ENCODE measurements at places on chromosomes 7 and 10.

DNA sequence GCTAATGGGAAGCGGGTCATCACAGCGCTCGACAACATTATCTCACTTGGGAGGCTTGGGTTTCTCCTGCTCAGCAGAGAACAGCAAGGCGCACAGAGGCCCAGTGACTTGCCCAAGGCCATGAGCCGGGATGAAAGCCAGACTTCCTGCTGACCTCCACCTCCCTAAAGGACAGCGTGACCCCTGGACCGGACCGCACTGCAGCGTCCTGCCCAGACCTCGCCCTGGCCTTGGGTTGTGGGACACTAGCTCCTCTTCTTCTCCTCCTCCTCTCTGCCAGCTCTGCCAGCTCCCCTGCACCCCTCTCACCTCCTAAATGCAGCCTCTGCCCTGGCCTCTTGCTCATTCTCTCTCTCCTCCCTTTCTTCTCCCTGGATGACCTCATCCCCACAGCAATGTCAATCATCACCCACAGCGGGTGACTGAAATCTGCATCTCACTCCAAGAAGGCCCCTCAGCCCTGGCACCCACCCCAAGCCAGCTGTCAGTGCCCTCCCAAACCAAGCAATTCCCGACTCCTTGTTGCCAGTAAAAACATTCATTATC, 19.4 kb downstream of the SPOCK2 start:
- DNase-seq = no peak

DNA sequence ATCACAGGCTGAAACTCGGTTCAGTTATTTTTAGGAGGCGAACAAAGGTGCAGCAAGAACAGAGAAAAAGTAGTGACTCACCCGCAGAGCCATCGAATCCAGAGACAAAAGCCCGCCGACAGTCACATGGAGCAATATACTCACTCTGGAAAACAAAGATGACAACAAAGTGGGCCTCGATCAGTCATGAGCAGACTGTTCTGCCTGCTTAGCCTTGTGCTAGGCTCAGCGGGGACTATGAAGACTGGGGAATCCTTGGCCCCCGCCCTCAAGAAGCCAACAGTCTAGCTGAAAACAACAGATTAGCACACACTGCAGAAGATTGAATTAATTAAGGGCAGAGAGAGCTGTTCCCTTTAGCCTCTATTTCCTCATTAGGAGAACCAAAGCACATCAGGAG, 30.4 kb downstream of the XPNPEP1 start:
- DNase-seq = no peak

- no peak for DNase-seq
Observed at GRCh38 chr7:108205311-108205710, 75.2 kb upstream of the LAMB4 start.

DNA sequence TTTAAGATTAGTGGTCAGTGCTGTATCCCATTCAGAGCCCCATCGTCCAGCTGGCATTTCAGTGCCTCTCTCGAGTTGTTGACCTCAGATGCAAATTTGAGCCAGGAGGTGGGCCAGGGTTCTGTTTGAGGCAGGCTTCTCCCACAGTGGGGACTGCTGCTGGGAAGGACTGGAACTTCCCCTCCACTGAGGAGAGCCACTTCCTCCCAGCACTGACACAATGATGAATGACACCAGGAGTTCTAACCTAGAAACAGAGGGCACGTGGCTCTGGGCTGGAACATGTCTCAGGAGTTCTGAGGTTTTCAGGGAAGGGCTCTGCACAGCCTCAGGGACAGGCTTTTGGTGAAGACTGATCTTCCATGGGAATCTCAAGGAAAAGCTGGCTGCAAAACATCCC, 18.3 kb upstream of the BTBD16 start:
- no peak for DNase-seq

GRCh38 chr7:7798510-7798909, 80.1 kb upstream of the RPA3 start:
- DNase-seq = no peak

DNA sequence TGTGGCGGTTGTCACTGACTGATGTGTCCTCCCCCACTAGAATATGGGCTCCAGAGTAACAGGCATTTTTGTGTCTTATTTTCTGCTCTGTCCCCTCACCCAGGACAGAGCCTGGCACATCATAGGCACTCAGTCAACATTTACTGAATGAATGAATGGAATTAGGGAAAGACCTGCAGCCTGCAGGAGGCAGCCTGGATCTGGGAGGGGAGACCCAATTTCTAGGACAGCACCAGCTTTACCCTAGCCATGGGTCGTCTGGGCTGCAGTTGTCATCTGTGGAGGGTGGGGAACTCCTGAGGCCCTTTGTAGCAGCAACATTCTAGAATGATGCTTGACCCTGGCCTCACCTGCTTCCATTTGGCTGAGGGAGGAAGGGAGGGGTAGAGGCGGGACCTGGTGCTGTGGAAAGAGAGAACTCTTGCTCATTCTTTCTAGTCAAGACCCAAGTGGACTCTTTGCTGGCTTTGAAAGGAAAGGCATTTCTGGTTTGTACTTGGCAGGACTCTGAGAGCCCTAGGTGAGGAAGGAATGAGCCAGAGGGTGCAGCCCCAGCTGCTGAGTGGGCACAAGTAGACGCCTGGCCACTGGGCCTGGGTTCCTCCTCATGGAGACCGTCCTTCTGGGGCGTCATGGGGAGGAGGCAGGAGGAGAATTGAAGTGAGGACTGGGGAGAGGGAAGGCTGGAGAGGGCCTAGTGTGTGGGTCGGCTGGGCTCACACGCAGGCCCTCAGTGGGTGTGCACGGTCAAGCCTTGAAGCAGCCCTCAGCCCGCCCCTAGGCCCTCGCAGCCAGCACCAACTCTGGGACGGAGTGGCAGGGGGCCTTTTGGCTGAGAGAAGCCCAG, 8.9 kb downstream of the FGF8 start:
- DNase-seq = no peak

DNA sequence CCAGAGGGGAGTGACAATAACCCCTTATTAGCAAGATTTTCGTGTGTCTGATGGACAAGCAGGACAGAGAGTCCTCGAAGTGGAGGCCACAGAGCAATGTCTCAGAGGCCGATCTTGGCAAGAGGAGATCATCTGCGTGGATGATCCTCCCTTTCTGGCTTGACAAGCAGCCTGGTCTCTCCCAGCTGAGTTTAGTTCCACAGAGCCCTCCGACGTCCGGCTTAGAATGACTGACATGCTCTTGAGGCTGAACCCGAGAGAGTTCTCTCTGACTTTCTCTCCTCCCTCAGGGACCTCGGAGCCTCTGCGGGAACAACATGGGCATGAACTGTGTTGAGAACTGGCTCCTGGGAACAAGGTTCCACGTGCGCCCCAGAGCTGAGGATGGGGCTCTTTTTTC, 180.7 kb upstream of the PFKP start:
- no peak for DNase-seq

DNA sequence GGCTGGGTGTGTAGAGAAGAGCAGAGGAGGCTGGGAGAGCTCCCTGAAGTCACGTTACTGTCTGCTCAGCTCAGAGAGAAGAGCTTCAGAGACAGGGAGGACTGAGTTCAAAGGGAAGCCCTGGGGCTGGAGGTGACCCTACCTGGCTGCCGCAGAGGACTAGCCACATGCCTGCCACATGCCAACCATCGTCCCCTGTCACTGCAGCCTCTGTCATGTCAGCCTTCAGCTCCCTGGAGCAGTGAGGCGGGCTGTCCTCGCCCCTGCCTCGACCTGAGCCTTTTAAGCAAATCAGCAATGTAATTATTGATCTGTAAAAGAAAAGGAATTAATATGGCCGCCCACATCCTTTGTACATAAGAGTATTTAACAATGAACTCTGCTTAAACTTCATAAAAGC, 89.3 kb upstream of the RET start:
- DNase-seq = no peak

DNA sequence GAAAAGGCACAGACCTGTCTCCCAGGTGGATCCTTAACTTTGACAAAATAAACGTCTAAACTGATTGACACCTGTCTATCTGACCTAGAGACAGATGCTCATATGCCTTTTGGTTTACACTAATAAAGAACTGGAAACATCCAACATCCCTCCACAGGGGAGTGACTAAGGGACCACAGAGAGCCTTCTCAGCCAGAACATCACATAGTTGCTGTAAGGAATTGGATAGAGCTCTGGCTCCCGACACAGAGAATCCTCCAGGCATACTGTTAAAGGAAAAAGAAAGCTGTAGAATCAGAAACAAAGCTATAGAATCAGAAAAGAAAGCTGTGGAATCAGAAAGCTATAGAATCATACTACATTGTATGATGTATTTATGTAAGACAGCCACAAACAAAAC, 258.8 kb downstream of the STK31 start:
- no peak for DNase-seq

DNA sequence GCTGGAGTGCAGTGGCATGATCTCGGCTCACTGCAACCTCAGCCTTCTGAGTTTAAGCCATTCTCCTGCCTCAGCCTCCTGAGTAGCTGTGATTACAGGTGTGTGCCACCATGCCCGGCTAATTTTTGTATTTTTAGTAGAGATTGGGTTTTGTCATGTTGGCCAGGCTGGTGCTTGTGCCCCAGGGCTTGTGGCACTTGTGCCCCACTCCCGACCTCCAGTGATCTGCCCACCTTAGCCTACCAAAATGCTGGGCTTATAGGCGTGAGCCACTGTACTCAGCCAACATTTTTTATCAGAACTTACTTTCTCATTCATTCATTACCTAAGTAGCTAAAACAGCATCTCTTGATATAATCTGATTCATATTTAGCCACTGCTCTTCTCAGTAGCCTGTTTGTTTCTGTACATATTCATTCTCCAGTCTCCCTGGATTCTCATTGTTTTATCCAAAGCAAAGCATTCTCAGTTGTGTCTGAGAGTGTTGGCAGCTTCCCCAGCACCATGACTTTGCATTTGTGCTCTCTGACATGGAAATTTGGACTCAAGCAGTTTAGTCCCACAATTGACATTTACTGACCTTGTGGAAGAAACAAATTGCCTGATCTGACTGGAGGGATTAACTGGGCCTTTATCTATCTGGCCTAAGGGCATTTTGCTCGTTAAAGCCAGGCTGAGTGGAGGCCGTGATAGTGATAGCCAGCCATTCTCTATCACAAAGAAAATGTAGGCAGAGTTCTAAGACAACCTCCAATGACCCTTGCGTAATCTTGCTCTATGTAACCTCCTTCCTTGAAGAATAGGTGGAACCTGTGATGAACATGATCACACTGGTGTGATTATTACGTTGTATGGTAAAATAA, 44.9 kb downstream of the AKR1B15 start:
- no peak for DNase-seq

GRCh38 chr10:6769704-6770417, 189.8 kb upstream of the PRKCQ start:
- DNase-seq = no peak

GRCh38 chr7:151059367-151060112, at the start of gene SLC4A2:
TSS of gene SLC4A2 (plus strand) at chr7:151059589. CDS start at chr7:151061988, 2,399 bp downstream.
- peak; percentile 86 for DNase-seq

DNA sequence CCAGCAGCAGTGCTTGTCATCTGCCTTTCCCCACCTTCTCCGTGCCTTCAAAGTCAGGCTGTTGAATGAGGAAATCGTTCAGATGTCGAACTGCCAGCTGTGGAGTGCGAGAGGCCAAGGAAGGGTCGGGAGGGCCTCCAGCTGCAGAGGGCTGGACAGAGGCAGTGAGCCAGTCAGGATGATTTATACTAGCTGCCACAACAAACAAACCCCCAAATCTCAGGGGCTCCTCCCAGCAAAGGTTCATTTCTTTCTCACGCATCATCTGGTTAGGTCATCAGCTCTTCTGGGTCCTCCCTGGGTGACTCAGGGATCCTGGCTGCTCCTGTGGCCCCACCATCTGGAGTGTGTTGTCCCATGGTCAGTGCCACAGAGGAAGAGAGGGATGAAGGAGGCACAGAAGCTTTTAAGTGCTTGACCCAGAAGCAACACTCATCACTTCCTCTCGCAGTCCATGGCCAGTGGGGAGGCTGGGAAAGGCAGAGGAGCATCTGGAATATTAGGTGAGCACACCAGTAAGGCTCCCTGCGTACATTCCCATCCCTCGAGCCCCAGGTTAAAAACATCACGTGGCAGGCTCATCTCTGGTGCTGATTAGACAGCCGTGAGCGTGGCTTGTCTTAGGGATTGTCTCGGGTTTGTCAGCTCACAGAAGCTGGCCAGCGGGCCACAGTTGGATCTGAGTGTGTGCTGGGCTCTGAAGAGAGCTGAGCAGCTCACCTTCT, 140.7 kb downstream of the RGS10 start:
- no peak for DNase-seq

- DNase-seq = no peak
Observed at GRCh38 chr10:17787087-17787961, 21.8 kb upstream of the MRC1 start.

GRCh38 chr10:123847686-123848432, 43.7 kb downstream of the CPXM2 start:
- DNase-seq = no peak

GRCh38 chr10:35092851-35093250, 2.7 kb upstream of the CUL2 start:
- peak; percentile 8 for DNase-seq

- DNase-seq = no peak
Observed at GRCh38 chr7:141209454-141209853, 135.6 kb downstream of the TMEM178B start.

DNA sequence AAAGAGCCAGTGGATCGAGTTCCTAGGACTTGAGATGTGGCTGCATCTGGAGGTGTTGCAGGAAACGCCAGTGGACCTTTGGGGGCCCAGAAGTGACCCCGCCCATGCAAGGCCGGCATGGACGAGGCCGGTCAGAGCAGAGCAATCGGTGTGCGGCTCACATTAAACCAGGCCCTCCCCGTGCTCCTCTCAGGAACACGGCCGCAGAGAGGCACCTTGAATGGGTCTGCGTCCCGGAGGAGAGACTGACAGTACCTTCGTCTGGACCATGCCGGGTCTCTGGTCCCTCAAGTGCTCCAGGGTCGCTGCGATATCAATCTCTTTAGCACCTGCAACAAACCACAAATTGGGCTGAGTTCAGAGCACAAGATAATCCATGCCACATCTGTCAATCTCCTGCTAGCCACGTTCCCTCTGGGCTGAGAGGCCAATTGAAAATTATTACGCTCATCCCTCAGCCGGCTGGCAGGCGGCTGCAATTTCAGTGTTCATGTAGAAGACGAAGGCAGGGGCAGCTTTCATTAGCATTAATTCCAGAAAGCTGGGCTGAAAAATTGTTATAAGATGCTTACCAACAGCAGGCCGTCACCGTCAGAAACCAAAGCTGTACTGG, 212.0 kb downstream of the DNAJB6 start:
- DNase-seq = no peak

DNA sequence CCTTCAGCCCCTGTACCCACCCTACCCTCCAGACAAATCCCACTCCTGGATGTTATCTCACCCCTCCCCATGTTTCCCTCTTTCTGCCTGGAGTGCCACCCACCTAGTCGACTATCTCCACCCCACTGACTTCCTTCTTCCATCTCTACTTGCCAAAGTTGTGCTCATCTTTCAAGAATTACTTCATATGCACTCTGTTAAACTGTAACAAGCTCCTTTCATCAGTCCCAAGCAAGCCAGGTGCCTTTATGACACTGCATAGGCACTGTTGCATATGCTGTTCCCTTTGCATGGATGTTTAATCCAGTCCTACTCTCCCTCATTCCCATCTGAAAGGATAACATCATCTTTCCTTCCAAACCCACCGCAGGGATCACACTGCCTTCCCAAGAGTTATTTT, 8.9 kb upstream of the CDK1 start:
- DNase-seq = no peak

DNA sequence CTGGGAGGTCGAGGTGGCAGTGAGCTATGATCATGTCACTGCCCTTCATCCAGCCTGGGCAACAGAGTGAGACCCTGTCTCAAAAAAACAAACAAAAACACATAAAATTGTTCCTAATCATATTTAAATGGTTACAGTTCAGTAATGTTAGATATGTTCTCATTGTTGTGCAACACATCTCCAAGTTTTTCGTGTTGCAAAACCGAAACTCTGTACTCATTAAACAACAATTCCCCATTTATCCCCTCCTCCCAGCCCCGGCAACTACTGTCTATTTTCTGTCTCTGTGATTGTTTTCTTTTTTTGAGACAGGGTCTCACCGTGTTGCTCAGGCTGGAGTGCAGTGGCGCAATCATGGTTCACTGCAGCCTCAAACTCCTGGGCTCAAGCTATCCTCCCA, 16.1 kb upstream of the PRXL2A start:
- no peak for DNase-seq
